Mucosa of descending colon (tissue), 3 donors: ENCODE measurements at places on chromosomes 3 and 15. TPM values are rescaled to one million over a fixed set of nuclear protein-coding genes. Genes with fewer than 3 reads are reported as not detected.

The EPHB3 gene
- total RNA-seq = 14.1 TPM

The SKOR1 gene
- total RNA-seq = 0.58 TPM

DNA sequence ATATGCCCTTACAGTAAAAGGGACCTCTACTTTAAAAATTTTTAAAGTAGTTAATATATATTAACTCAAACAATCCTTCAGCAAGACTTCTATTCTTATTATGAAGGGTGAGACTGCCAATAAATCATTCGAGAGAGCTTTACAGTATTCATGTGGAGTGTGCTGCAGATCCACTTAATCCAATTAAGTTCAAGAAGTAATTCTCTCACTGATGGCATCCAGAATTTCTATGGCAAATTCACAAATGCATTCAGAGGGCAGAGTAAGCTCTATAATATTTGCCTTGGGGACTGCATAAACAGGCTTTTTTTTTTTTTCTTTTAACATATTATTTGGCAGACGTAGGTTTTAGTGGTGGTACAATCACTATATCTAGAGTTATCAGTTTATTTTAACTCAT, 692.0 kb downstream of the NLGN1 start:
- no peak for DNase-seq

- DNase-seq = no peak
Observed at GRCh38 chr3:76943058-76943457, 96.8 kb upstream of the ROBO2 start.

DNA sequence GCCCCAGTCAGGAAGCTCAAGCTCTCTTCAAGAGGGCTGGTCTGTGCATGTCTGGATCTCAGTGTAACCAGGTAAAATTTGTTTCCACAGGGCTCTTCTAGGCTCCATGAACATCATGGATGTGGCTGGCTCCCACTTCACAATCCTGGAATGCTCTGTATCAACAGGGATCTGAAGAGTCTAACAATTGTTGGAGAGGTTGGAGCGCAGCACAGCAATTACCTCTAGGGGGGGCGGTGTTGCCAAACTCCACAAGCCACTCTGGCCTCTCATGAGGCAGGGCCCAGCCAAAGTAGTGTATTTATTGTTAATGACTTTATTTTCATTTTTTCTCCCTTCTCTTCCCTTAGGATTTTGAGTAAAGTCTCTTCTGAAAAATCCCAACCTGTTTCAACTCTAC, 6.1 kb upstream of the EIF2B5 start:
- no peak for DNase-seq

- DNase-seq = no peak
Observed at GRCh38 chr15:92112180-92112579, 258.7 kb downstream of the SLCO3A1 start.

The DNASE1L3 gene
- total RNA-seq = 9.0 TPM

The TRIM71 gene
- total RNA-seq = not detected

The DPPA2 gene
- total RNA-seq = not detected

DNA sequence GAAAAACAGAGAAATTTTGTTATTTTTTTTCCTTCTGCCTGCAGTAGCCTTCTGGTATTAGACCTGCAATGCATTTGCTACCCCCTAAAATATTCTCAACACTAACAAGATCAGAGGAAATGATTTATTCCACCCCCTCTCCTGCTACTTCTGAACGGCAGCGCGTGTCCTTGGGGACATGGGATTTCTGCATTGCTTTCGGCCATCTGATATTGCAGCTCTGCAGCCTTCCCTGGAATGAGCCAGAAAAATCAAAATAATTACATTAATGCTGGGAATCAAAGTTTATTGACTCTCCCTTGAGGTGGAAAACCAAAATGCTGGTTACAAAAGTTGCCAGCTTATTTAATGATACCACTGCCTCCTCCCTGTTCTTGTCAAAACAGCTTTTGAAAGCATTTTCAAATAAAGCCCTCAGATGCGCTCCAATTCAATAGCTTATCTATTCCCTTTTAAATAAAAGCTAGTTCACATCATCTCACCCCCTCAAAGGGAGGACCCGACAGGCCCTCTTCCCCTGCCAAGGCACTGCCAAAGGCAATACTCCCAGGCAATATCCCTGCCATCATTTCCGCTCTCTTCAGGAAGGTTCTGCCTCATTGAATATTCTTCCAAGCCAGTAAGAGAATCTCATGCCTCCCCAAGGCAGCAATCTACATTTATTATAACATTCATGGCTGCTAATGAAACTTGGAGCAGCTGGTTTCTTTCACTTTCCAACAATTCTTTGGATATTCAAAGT, 96.6 kb downstream of the FHIT start:
- no peak for DNase-seq

The ANKRD63 gene
- not detected for total RNA-seq

The CAMK2N2 gene
- not detected for total RNA-seq

- no peak for DNase-seq
Observed at GRCh38 chr3:178669758-178670157, 133.5 kb downstream of the KCNMB2 start.

The EXOG gene
- total RNA-seq = 13.0 TPM

DNA sequence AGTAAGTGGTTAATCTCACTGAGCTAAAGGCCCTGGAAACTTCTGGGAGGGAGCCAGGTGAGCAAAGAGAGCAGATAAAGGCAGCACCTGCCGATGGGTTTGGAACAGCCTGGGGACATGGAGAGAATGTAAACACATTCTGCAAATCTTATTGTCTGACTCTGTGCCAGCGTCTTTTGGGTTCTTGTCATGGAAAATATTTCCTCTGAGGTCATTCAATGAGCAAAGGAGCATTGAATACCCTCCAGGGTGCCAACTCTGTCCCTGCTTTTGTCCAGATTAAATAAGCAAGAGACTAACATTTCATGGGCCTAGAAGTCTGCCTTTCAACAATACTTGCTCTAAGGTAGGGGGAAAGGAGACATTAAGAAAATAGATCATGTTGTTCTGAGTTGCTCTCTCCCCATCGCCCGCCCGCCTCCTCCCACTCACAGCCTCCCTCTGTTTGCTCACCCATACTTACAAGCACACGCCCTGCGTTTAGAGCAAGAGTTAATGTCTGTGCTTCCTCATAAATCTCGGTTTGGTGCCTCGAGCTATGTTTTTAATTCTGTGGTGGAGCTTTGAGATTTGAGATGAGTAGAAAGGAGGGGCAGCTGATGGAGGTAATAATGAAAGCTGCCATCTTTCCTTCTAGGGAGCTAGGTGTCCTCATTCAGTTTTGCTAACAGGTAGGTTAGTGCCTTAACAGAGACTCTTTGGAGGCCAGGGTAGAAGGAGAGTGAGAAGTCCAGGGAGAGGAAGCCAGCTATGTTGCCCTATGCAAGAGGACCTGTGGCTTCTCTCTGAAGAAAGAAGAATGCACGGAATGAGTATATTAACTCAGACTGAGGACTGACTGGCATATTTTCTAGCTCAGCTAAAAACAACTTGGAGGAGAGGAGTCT, 132.9 kb downstream of the TPRG1 start:
- DNase-seq = peak; percentile 84

The PLA1A gene
- 0.58 TPM for total RNA-seq

GRCh38 chr3:4977853-4978203, 1.4 kb upstream of the BHLHE40 start:
- no peak for DNase-seq

The MFGE8 gene
- 24.2 TPM for total RNA-seq

The ALPK3 gene
- total RNA-seq = 1.3 TPM

The SPTSSB gene
- total RNA-seq = 0.65 TPM

The PSTPIP1 gene
- total RNA-seq = 4.4 TPM

The RETNLB gene
- 17.1 TPM for total RNA-seq

GRCh38 chr3:43998836-43999727, 242.6 kb upstream of the TOPAZ1 start:
- peak; percentile 37 for DNase-seq

DNA sequence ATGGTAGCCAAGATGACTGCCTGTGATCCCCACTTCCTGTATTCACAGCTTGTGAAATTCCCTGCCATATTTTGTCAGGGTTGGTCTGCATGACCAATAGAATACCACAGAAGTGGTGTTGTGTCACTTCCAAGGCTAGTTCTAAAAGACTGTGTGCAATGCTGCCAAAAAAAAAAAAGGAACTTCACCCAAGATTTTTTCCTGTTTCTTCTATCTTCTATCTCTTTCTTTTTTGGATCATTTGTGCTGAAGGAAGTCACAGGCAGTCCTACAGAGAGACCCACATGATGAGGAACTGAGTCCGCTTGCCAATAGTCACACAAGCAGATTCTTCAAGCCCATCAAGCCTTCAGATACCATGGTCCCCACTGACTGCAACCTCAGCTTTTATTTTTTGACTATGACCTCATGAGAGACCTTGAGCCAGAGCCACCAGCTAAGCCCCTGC, 18.1 kb upstream of the RAF1 start:
- no peak for DNase-seq

DNA sequence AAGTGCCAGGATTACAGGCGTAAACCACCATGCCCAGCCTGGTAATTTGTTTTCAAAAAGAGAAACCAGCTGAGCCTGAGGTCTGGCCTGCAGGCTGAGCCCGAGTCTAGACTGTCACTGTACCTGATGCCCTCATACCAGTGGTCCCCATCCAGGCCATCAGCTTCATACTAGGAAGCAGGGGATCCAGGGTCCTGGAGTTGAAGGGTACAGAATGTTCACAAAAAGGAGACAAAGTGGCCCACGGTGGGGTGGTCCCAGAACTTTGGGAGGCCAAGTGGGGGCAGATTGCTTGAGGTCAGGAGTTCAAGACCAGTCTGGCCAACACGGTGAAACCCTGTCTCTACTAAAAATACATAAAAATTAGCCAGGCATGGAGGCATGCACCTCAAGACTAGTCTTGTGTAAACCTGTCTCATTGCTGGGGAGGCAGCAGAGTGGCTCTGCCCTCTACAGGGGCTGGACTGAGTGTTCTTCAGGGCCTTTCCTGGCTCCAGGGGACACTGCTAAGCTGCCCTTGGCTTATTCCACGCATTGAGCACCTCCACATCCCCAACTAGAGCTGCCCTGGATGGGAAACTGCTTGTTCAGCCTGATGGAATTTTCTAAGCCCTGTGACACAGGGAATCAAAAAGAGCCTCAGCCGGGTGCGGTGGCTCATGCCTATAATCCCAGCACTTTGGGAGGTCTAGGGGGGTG, 7.9 kb upstream of the HHATL start:
- no peak for DNase-seq

GRCh38 chr3:89841041-89841440, 733.6 kb downstream of the EPHA3 start:
- no peak for DNase-seq

- no peak for DNase-seq
Observed at GRCh38 chr3:66376568-66376967, 124.3 kb downstream of the LRIG1 start.

GRCh38 chr3:98038876-98039275, 3.8 kb upstream of the GABRR3 start:
- no peak for DNase-seq

DNA sequence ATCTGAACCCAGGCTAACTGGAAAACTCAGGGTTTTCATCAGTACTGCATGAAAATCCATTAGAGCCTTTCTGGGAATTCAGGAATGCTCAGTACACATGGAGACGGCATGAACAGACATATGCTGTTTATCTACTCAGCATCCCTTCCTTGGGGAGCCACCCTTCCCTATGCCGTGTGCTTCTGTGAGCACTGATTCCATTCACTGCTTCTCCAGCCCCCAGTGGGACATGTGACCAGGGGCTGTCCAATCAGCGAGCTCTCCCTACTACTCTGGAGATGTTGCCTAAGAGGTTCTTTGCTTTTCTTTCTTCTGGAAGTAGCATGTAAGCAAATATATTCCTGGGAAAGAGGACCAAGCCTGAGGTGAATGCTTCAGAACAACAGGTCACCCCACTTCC, 5.6 kb upstream of the PCOLCE2 start:
- no peak for DNase-seq

DNA sequence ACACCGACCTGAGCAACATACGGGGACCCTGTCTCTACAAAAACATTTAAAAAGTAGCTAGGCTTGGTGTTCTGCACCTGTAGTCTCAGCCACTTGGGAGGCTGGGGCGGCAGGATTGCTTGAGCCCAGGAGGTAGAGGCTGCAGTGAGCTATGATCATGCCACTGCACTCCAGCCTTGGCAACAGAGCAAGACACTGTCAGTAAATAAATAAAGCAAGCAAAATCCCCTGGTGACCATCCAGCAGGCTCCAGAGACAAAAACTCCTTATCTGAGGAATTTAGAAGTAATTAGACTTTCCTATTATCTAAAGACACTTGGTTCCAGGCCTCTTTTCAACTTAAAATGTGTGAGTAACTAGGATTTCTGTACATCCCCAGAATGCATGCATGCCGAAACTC, 29.5 kb upstream of the ZNF774 start:
- no peak for DNase-seq

DNA sequence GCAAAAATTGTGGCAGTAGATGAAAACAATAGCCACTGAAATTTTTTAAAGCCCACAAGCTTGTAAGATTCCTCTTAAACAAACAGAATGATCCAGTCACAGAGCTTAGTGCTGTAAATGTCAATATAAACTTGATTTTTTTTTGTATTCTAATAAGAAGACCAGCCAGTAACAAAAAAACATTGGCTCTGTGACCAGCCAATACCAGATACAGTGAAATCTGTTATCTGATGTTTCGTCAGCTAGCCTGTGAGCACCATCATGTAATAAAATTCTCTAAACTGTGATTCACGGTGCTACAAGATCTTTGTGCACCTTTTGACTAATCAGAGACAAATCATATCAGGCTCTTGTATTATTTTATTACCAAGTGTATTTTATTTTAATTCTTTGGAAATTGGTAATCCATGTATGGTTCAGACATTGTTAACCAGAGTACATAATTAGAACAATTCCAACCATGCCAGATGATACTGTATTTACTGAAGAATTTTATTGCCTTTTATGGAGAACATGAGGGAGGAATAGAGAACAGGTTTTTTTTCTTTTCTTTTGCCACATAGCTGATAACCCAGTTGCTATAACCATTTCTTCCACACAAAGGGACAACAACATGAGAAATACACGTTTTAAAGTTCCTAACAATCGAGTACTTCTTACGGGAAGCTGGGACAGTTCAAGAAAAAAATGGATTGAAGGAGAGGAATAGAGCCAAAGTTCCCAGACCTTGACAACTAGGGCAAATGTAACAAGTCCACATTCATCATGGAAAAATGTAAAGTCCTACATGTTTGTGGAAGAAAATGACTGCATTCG, 71.9 kb downstream of the FILIP1L start:
- DNase-seq = no peak

The ALDH1L1 gene
- 27.4 TPM for total RNA-seq

- no peak for DNase-seq
Observed at GRCh38 chr3:119883461-119884160, 101.7 kb downstream of the NR1I2 start.

- DNase-seq = no peak
Observed at GRCh38 chr3:31724116-31724515, 191.4 kb downstream of the STT3B start.

The GOLGA8J gene
- total RNA-seq = not detected

- no peak for DNase-seq
Observed at GRCh38 chr3:66836363-66837152, 161.5 kb upstream of the KBTBD8 start.

- DNase-seq = no peak
Observed at GRCh38 chr3:107284612-107285011, 92.6 kb upstream of the CCDC54 start.
